ENCODE measurements at places on chromosomes 5 and 9.

GRCh38 chr5:33321026-33321425, 119.7 kb upstream of the TARS1 start:
- DNase-seq: no peak

GRCh38 chr9:130117816-130118632, 54.2 kb upstream of the NCS1 start:
- no peak for DNase-seq

DNA sequence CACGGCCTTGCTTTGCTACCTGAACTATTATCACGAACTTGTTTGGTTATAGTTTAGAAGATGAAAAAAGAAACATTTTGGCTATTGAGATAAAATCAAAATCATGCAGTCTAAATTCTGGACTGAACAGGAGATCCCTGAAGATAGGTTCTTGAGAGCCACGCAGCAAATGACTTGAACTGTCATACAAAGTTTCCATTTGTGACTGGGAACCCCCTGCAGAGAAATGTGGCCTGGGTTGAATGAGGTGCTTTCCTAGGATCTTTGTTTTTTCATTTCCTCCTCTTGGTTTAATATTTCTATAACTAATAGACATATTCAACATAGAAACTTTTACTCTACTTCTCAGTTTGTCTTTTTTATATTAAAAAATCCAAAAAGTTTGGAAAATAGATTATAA, 184.7 kb upstream of the TRPM3 start:
- no peak for DNase-seq

GRCh38 chr5:18944771-18945170, 1043.2 kb downstream of the CDH18 start:
- no peak for DNase-seq

DNA sequence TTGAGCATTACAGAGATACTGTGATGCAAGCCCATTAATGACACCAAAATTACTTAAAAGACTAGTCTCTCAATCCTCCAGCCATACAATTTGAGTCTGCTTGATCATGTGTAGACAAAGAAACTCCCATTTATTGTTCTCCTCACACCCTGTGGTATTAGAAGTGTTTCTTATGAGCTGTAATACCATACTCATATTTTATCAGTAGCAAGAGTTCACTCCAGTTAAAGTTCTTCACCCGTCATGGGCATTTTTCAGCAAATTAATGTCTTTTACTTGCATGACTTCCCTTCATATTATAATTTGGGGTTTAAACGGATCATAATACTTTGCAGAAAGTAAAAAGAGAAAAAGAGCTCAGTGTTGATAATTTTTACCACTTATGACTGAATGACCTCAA, 242.9 kb downstream of the BNC2 start:
- no peak for DNase-seq

GRCh38 chr9:93464876-93465275, 11.5 kb upstream of the FAM120AOS start:
- no peak for DNase-seq

DNA sequence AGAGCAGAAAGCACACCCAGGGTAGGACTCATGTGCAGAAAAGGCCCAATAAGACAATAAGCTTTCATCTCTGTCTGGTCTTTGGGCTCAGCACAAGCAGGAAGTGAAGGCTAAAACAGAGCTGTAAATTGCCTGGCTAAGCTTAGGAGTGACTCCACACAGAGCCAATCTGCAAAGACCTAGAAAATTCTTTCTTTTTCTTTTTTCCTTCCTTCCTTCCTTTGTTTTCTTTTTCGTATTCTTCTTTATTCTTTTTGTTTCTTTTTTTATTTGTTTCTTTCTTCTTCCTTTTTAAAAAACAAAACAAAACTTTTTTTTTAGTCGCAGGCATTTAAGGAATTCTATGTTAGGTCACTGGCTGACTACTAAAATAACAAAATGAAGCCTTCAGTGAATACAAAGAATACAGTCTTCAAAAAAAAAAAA, 12.2 kb downstream of the SLC35A4 start:
- DNase-seq: no peak

DNA sequence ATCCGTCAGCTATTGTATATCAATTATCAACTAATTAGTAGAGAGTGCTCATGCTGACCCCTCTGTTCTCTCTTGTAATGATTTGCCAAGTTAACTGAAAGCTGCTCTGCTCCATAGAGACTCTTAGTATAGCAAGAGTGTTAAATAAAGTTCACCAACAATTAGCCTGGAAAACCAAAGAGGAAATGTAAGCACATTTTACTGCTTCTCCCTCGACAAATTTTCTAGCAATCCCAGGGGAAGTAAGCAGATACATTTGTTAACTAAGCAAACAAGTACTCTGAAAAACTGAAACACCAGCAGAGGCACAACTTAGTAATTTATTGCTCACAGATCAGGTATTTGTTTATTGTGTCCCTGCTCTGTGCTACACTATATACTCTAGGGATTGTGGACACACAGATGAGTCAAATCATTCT, 162.2 kb downstream of the GLIS3 start:
- no peak for DNase-seq
